ENCODE measurements at places on chromosomes 4 and X. TPM values are rescaled to one million over a fixed set of nuclear protein-coding genes. Genes with fewer than 3 reads are reported as not detected.

Gene TMPRSS11E
- not detected for total RNA-seq

Gene ETDB
- total RNA-seq = not detected

Gene FGA
- not detected for total RNA-seq

Gene ADH7
- total RNA-seq = not detected

Gene RAB41
- total RNA-seq = not detected

Gene SMPX
- total RNA-seq = not detected

DNA sequence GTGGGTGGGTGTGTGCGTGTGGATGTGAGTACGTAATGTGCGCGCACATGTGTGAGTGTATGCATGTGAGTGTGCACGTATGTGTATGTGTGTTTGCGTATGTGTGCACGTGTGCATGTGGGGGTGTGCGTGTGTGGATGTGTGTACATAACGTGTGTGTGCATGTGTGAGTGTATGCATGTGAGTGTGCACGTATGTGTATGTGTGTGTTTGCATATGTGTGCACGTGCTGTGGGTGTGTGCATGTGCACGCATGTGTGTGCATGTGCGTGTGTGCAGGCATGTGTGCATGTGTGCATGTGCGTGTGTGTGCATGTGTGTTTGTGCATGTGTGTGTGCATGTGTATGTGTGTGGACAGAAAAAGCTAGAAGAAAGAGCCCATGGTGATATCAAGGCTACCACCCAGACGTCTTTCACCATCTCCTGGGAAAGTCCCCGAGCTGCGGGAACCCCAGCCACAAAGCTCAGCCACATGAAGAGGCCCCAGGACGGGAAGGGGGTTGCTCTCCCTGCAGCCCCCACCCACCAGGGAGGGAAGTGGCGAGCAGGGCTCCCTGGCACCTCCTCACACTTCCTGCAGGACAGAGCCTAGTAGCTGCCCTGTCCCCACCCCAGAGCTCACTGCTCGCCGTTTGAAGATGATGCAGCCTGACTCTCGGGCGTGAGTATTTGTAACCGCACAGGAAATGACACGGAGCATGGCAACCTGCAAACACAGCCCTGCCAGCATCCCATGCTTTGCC lies 108.3 kb downstream of the DCTD start:
- peak; percentile 71 for DNase-seq
- H3K27me3 ChIP-seq = no peaks in the 10 kb centered on the region
- no peak overlapping the region for H3K4me3 ChIP-seq
- H3K27ac ChIP-seq = no peak overlapping the region
- peaks cover 2% of the 10 kb centered on the region for H3K36me3 ChIP-seq
- peaks cover 17% of the 10 kb centered on the region for H3K4me1 ChIP-seq

GRCh38 chr4:8204576-8205227 lies 5.6 kb downstream of the SH3TC1 start:
- H3K36me3 ChIP-seq = peaks cover 5% of the 10 kb centered on the region
- no peak overlapping the region for H3K27ac ChIP-seq
- H3K4me3 ChIP-seq = no peak overlapping the region
- H3K4me1 ChIP-seq = peaks cover 30% of the 10 kb centered on the region
- DNase-seq = no peak

GRCh38 chrX:39802354-39802753 lies 295.4 kb downstream of the BCOR start:
- H3K4me1 ChIP-seq = peaks cover 6% of the 10 kb centered on the region
- DNase-seq = no peak
- H3K27me3 ChIP-seq = no peaks in the 10 kb centered on the region
- no peak overlapping the region for H3K27ac ChIP-seq
- no peaks in the 10 kb centered on the region for H3K36me3 ChIP-seq
- H3K4me3 ChIP-seq = no peak overlapping the region

DNA sequence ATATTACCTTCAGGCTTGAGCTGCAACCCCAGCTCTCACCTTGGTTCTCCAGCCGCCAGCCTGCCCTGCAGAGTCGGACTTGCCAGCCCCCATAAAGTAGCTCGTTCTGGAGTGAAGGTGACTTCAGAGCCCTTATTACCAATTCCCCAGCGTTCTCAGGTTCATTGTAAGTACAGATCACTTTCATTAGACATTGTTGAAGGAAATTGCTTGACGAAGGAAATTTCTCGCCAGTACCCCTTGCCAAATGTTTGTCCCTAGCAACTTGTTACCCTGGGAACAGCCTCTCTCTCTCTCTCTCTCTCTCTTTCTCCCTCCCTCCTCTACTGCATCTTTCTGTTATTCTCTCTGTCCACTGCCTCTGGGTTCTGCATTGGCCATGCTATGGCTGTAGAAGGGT lies 153.0 kb downstream of the NWD2 start:
- H3K27ac ChIP-seq = no peak overlapping the region
- peaks cover 6% of the 10 kb centered on the region for H3K27me3 ChIP-seq
- H3K4me3 ChIP-seq = no peak overlapping the region
- no peak for DNase-seq

DNA sequence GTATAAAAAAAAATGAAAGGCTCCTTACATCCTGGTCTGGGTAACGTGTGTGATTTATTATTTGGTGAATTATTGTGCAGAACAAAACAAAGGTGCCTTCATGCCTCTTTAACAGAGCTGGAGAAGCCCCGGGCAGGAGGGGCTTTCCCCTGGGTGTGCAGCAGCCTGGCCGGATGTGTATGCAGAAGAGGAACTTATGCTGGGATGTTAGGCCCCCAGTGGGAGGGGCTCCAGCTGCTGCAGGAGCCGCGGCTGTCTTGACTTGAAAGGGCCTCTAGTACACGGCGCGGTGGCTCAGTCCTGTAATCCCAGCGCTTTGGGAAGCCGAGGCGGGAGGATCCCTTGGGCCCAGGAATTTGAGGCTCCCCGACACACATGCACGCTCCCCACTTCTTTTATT lies 16.0 kb downstream of the CCNQ start:
- H3K4me3 ChIP-seq = peak overlapping the region; percentile 41
- H3K36me3 ChIP-seq = peaks cover 1% of the 10 kb centered on the region
- peak; percentile 83 for DNase-seq
- H3K27ac ChIP-seq = peak overlapping the region; percentile 56

GRCh38 chr4:2186133-2186864 lies 55.6 kb downstream of the HAUS3 start:
- no peak overlapping the region for H3K4me3 ChIP-seq
- H3K36me3 ChIP-seq = peaks cover 9% of the 10 kb centered on the region
- DNase-seq = no peak
- H3K27ac ChIP-seq = no peak overlapping the region
- H3K4me1 ChIP-seq = no peaks in the 10 kb centered on the region

- DNase-seq = no peak
- H3K36me3 ChIP-seq = no peaks in the 10 kb centered on the region
- H3K27ac ChIP-seq = no peak overlapping the region
- H3K4me3 ChIP-seq = no peak overlapping the region
- H3K4me1 ChIP-seq = no peaks in the 10 kb centered on the region
- peaks cover 2% of the 10 kb centered on the region for H3K27me3 ChIP-seq
Observed at GRCh38 chrX:153214934-153215333, 35.9 kb downstream of the MAGEA1 start.

DNA sequence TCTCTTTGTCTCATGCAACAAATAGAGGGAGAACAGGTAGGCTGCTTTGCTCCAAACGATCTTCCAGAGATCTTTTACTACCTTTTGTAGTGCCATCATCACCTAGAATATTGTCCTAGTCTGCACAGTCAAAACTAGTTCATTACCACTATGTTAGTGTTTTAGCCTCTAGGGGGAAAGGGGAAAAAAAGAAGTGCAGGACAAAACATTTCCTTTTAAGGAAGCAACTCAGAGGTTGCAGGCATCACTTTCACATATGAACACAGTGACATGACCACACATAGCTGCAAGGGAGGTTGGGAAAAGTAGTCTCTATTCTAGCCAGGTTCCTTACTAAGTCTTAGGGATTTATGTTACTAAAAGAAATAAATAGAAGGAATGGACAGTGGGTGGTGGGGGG lies 39.3 kb upstream of the RAP2C start:
- H3K4me1 ChIP-seq = no peaks in the 10 kb centered on the region
- no peaks in the 10 kb centered on the region for H3K36me3 ChIP-seq
- no peak for DNase-seq
- H3K4me3 ChIP-seq = no peak overlapping the region
- no peaks in the 10 kb centered on the region for H3K27me3 ChIP-seq

- no peak overlapping the region for H3K4me3 ChIP-seq
- no peak overlapping the region for H3K27ac ChIP-seq
- DNase-seq = no peak
- H3K27me3 ChIP-seq = peaks cover 57% of the 10 kb centered on the region
Observed at GRCh38 chr4:190019023-190019858, 7.8 kb downstream of the FRG2 start.

DNA sequence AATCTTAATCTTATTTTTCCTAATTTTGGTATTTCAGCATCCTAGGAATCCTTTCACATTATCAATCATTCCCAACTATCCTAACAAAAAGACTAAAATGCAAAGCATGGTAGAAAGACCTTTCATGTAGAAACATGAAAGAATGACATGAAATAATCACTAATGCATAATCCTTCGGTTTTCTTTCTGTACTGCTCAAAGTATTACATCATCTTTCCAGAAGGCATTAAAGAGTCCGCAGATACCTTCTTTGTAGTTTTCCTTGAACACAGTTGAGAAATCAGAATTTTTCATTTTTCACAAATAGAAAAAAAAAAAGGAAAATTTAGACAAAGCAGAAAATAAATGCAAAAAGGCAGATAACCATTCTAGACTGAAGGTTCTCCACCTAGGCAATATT lies 11.5 kb downstream of the RCHY1 start:
- H3K4me1 ChIP-seq = peaks cover 23% of the 10 kb centered on the region
- H3K27ac ChIP-seq = no peak overlapping the region
- H3K4me3 ChIP-seq = no peak overlapping the region
- DNase-seq = no peak

- H3K27ac ChIP-seq = no peak overlapping the region
- no peaks in the 10 kb centered on the region for H3K36me3 ChIP-seq
- no peak for DNase-seq
- H3K27me3 ChIP-seq = no peaks in the 10 kb centered on the region
- no peaks in the 10 kb centered on the region for H3K4me1 ChIP-seq
Observed at GRCh38 chrX:11059933-11060332, 51.2 kb upstream of the HCCS start.

GRCh38 chrX:79162076-79162475 lies 17.6 kb downstream of the GPR174 start:
- H3K4me1 ChIP-seq = peaks cover 56% of the 10 kb centered on the region
- H3K27ac ChIP-seq = peak overlapping the region; percentile 98
- no peaks in the 10 kb centered on the region for H3K27me3 ChIP-seq
- H3K36me3 ChIP-seq = peaks cover 13% of the 10 kb centered on the region
- DNase-seq = no peak
- peak overlapping the region; percentile 81 for H3K4me3 ChIP-seq

- H3K4me1 ChIP-seq = no peaks in the 10 kb centered on the region
- DNase-seq = no peak
- H3K27me3 ChIP-seq = no peaks in the 10 kb centered on the region
- no peak overlapping the region for H3K4me3 ChIP-seq
- H3K36me3 ChIP-seq = no peaks in the 10 kb centered on the region
- no peak overlapping the region for H3K27ac ChIP-seq
Observed at GRCh38 chr4:96131186-96131585, 291.3 kb downstream of the PDHA2 start.

DNA sequence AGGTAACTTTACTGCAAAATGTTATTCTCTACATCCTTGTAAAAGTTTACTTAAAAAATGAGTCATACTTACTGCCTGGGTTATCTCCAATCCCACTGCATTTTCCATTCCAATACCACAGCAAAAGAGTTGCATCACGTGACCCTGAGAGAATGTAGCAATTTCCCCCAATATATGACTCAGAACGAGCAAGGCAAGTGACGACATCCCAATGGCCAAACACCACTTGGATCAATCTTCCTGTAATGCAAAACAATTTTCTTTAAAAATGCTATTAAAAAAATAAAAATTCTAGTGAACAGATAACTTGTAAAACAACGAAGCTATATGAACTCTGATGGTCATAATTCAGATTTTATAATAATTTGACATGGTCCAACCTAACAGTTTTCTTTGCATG lies 224.3 kb downstream of the DCLK2 start:
- no peaks in the 10 kb centered on the region for H3K27me3 ChIP-seq
- DNase-seq = peak; percentile 57
- peaks cover 15% of the 10 kb centered on the region for H3K4me1 ChIP-seq
- H3K36me3 ChIP-seq = peaks cover 9% of the 10 kb centered on the region
- H3K27ac ChIP-seq = no peak overlapping the region

DNA sequence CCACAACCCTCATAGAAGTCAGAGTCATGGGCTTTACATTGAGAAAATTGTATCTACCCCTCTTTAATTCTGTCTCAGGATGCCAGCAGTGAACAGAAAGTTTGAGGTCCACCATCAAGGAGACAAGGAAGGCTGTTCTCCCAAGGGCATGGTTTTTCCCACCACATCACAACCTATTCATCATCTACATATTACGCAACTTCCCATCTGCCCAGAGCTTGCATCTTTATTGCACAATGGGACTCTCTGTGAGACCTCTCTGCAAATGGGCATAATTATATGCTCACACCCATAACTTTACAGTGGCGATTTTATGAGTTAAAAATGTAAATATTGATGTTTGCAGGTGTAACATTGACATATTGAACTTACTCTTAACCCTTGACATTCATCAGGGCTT lies 38.9 kb downstream of the PAGE2 start:
- no peaks in the 10 kb centered on the region for H3K27me3 ChIP-seq
- H3K27ac ChIP-seq = no peak overlapping the region
- no peaks in the 10 kb centered on the region for H3K36me3 ChIP-seq
- H3K4me3 ChIP-seq = no peak overlapping the region
- H3K4me1 ChIP-seq = no peaks in the 10 kb centered on the region

- peaks cover 5% of the 10 kb centered on the region for H3K27me3 ChIP-seq
- H3K4me3 ChIP-seq = no peak overlapping the region
- no peak overlapping the region for H3K27ac ChIP-seq
- no peak for DNase-seq
- no peaks in the 10 kb centered on the region for H3K36me3 ChIP-seq
Observed at GRCh38 chr4:107318078-107318477, 282.0 kb upstream of the DKK2 start.

DNA sequence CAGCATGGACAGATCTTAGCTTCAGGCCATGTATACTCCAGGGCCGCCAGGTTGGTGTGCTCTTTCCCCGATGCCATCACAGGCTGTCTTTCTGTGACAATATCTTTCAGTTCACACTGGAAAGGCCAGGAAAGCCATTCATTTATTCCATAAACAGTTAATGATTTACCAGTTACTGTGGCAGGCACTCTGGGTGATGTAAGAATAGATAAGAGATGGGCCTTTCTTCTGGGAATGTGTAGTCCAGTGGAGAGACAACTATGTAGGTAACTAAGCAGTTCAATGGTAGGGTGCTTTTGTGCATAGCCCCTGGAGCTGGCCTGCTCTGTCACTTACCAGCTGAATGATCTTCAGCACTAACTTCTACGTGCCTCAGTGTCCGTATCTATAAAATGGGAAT lies 46.3 kb upstream of the LEF1 start:
- DNase-seq = no peak
- H3K27ac ChIP-seq = no peak overlapping the region
- no peak overlapping the region for H3K4me3 ChIP-seq

DNA sequence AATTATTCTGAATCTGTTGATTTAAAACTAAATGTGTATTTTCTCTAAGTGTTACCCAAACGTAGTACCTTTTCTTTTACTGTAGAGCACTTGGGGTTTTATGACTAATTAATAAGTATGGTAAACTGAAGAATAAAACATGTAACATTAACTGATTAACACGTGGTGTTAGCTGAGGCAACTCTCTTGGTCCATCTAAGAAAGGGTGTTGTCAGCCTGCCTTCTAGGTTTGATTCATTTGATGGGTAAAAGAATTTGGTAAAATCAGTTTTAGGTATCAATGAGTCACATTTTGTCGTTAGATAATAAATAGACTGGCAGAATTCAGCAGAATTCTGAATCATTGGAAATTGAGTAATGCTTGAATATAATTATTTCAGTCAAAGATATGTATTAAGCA lies 99.7 kb downstream of the AFF1 start:
- H3K4me1 ChIP-seq = peaks cover 37% of the 10 kb centered on the region
- no peaks in the 10 kb centered on the region for H3K36me3 ChIP-seq
- DNase-seq = no peak
- no peak overlapping the region for H3K27ac ChIP-seq
- no peaks in the 10 kb centered on the region for H3K27me3 ChIP-seq
